ENCODE measurements at places on chromosomes 7 and 10.
A peak's percentile ranks its signal among the peaks of the same experiment; 100 is the strongest.

GRCh38 chr7:16801111-16801542, 3.7 kb downstream of the AGR2 start:
- no peak for DNase-seq

DNA sequence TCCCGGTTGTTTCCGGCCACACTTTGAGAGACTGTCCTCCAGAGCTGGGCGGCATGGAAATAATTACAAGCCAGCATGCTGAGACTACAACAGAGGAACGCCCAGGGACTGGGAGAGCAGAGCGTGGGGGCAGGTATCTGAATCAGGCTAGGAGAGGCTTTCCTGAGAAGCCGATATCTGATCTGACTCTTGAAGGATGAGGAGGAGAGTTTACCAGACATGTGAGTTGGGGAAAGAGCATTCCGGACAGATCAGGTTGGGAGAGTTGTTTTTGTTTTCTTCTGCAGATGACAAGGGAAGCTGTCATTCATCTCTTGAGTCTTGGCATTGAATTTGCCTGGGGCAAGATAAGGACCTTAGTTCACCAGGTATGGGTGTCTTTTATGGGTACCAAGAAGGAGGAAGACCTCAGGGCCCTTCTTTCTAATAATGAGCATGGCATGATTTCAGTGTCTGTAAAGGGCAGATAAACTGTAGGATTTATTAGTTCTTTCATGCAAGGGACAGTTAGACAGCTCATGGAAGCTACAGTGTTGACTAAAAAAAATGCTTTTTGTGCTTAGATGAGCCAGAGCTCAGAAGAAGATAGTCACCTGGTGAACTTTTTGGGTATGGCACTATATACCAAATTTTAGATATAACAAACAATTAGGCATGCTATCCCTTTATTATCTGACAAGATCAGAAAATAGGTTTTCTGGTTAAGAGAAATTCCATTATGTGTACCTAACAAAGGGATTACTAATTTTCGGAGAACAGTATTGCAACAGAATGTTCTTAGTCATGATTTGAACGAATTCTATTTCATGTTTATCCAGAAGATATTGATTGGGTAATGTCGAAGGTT, 36.2 kb downstream of the WBP1L start:
- no peak for DNase-seq

DNA sequence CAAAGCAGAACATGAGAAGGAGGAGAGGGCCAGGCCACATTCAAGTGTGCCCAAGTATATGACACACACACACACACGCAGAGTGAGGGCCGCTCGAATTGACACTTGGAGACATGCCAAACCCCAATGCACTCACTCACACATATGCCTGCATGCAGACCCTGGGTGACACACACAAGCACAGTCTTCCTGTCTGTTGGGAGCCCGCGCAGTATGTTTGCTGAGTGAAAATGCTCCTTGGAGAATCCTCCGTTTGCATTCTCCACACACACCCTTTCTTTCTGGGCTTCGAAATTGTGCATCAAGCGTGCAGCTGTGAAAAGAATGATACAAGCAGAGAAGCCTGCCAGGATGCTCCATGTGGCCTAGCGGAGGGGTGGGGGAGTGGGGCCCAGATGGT, 120.9 kb downstream of the PLXNA4 start:
- peak; percentile 21 for DNase-seq

DNA sequence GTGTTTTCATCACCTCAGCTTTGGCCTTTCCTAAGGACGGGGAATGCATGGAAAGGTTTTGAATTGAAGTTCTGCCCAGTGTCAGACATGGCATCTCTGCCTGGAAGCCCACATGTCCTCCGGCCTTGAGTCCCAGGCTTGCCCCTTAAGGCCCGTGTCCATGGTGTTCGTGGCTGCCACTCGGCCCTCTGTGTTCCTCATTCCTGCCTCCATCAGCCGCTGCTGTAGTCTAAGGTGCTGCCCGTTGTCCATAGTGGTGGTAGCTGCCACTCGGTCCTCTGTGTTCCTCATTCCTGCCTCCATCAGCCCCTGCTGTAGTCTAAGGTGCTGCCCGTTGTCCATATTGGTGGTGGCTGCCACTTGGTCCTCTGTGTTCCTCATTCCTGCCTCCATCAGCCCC, 180.7 kb upstream of the SHH start:
- DNase-seq, result no peak

GRCh38 chr10:49151481-49151880, 17.7 kb upstream of the FAM170B start:
- no peak for DNase-seq

GRCh38 chr7:130273081-130273932, 6.6 kb downstream of the CPA2 start:
- no peak for DNase-seq

GRCh38 chr10:118763202-118763988, 8.6 kb upstream of the CACUL1 start:
- no peak for DNase-seq

DNA sequence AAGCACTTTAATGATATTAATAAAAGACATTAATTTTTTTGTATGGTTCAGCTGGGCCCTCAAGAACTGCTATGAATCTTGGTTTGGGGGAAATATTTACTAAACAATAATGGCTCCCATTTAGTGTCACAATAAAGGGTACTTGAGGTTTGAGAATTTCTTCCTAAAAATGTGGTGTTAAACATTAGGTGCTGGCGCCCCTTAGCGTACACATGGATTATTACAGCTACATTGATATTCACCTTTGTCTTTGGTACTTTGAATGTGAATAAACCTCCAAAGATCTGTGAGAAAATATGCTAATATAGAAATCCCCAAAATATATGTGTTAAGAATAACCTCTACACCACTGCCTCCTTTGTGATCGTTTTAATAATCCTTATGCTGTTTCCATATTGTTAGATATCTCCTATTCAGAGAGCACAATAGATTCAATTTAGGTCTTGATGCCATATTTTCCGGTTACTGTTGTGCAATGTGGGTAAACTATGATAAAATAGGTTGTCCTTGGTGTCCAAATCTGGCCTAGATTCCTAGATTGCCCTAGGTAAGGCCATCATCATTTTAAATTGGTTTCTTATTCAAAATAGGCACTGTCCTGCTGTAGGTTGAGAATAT, 161.8 kb upstream of the CACNA2D1 start:
- DNase-seq, result no peak

- no peak for DNase-seq
Observed at GRCh38 chr7:70720191-70720873, 411.6 kb upstream of the GALNT17 start.

- DNase-seq, result no peak
Observed at GRCh38 chr10:126972635-126973414, 67.6 kb downstream of the DOCK1 start.

DNA sequence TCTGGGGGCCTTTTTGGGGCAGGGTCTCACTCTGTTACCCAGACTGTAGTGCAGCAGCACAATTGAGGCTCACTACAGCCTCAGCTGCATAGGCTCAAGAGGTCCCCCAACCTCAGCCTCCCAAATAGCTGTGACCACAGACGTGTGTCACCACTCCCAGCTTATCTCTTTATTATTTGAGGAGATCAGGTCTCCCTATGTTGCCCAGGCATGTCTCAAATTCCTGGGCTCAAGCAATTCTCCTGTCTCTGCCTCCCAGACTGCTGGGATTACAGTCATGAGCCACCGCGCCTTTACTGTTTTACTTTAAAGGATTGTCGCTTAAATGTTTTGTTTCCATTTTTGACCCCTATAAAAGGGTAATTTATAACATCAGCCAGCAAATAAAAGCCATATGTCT, 502.6 kb upstream of the AUTS2 start:
- DNase-seq, result no peak

DNA sequence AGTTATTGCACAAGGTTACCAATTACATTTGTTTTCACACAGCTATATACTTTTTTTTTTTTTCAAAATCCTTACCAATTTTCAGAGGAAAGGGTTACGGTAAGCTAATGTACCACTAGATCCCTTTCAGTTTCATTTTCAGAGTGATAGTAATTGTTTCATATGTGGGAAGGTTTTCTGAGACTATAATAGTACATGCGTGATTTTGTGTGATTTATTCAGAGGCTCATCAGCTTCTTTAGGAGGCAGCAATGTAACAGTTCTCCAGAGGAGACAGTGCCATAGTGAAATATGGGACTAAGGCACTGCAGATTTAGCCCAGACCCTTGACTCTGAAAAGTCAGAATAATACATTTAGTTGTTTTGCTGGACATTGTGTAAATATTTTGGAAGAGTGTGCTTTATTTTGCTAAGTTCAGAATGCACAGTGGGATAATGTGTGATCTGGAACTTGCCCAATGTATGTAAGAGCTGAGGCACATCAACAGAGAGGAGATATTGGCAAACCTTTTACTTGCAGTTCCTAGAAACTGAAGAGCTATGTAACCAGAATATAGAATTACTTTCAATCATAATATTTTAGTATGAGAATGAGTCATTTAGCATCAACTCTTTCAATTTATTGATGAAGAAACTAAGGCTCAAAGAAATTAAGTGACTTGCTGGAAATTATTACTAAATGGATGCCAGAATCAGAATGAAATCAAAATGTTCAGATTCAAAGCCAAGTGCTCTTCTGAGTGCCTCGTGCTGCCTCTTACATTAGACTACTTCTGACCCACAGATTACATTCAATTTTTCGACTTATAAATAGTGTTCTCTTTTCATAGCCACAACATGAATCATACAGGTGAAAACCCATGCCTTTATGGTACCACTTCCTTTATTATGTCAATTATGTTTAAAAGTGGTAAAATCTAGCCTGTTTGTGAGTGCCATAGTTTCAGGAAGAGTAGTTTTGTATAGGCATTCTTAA, 207.7 kb upstream of the TEX47 start:
- no peak for DNase-seq

GRCh38 chr7:154876516-154876915, 126.4 kb downstream of the PAXIP1 start:
- DNase-seq, result no peak

DNA sequence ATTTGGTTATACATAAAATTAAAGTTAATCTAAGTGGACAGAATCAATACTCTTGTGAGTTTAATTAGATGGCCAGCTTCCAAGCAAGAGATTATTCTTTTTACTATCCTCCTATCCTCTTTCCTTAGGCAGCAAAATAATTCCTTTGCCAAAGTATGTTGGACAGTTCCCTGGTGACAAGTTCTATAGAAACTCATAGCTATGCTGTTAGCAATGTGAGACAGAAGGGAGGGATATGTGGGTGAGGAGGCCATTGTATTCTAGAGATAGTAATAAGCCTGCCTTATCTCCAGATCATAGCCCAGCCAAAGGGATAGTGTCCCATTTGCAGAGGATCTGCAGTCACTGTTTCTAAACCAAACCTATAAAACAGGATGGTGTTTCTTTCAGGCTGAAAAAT, 181.6 kb upstream of the HDAC9 start:
- no peak for DNase-seq

DNA sequence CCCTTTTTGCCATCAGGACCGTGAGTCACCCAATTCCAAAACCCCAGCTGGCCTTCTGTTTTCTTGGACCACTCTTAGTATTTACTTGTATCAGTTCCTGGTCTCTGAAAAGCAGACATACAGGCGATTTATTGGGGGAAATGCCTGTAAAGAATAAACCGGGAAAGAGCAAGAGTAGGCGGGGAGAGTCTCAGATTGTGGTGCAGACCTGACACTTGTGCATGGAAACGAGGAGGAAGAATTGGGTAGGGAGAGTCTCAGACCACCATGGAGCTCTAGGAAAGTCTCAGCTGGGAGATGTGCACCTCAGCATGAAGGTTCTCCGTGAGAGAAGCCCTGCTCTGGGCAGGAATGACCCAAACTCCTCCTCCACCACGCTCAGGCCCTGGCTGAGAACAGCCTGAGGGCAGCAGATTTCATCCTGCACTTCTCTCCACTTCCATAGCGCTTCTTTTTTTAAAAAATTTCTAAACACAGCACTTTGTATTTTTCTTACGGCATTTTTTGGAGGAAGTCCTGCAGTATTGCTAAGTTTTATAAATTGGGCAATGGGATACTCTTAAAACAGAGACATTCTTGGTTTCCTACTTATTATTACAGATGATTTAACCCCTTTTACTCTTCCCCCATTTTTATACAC, 6.1 kb upstream of the TASOR2 start:
- DNase-seq, result no peak

DNA sequence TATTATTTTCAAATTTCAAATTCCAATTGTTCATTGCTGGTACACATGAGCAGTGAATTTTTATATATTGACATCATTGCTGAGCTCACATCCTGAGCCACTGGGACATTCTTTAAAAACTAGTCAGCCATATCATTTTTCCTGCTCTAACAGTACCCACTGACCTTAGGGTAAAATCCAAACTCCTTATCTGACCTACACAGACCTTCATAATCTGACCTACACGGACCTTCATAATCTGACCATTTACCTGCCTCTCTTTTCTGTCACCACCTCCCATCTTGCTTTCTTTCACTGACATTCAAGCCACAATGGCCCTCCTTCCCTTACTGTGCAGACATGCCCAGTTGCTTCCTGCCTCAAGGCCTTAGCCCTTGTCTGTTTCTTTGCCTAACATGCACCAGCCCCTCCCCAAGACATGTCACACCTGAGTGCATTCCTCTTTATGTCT, 16.1 kb upstream of the CUZD1 start:
- no peak for DNase-seq

DNA sequence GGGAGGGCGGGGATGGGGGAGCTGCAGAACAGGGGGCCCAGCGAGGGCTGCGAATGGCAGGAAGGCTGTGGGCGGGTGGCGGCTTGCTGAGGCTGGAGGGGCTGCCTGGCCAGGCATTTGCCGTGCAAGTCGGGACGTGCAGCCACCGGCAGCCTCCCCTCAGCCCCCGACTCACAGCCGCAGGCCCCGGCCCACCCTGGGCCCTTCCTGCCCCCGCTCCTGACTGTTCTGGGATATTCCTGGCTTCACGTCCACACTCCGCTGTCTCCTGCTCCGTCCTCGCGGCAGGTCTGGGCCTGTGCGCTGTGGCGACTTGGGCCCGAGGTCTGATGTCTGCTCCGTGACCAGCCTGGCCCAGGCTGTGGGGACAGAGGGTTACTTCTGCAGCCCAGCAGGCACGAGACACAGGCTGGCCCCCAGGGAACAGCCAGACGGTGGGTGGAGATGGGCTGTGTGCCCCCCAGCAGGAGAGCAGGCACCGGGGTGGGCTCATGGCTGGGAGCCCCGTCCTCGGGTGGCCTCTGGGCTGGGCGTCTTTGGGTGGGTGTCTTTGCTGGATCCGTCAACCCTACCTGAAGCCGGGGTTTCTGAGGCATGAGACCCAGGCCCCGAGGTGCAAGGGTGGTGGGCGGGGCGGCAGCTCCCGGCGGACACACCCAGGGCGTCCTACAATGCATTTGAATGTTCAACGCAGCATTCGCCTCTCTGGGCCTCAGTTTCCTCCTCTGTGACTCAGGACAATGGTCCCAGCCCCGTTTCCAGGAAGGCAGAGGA, 86.5 kb downstream of the FOXL3 start:
- DNase-seq, result no peak

DNA sequence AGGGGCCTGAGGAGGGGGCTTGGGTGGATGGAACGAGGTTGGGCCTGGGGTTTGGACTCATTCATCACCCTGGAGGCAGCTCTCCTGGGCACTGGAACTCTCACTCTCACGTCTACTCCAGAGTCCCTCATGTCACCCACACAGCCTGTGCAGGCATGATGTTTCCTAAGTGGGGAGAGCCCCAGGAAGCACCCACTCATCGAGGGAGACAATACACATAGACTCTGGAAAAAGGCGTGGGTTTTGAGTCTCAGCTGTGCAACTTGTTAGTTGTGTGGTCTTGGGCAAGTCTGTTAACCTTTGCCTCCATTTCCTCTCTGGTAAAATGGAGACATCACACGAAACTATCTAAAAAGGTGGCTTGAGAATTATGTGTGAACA, 25.9 kb upstream of the RBM20 start:
- no peak for DNase-seq

Measured in stimulated activated CD8-positive, alpha-beta memory T cell treated with anti-CD3 and anti-CD28 coated beads, Interleukin-7, amount 100 ng/mL, for 1 hour (primary cell).